ENCODE measurements at places on chromosomes 13 and 19.

- DNase-seq = no peak
These were observed 4.4 kb upstream of the MYO16 start for GRCh38 chr13:108624979-108625378.

GRCh38 chr19:782185-782877 lies 14.9 kb upstream of the PTBP1 start:
- DNase-seq = peak; percentile 79

DNA sequence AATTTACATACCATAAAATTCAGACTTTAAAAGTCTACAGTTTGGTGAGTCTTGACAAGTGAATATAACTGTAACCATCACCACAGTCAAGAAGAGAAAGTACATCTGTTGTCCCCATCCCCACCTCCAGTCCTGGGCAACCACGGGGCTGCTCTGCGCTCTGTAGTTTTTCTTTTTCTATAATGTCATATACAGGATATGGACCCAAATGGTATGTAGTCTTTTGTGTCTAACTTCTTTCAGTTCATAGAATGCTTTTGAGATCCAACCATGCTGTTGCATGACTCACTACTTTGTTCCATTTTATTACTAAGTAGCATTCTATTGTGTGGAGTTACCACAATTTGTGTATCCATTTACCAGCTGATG lies 103.9 kb downstream of the DOCK9 start:
- DNase-seq = no peak

- DNase-seq = no peak
These were observed 113.5 kb downstream of the COG6 start for GRCh38 chr13:39768962-39769361.

GRCh38 chr19:7985481-7985911 lies 19.9 kb downstream of the ELAVL1 start:
- DNase-seq = no peak

- DNase-seq = peak; percentile 15
These were observed 118.8 kb downstream of the VWA8 start for GRCh38 chr13:41842036-41842620.

- no peak for DNase-seq
These were observed 162.7 kb downstream of the TBC1D4 start for GRCh38 chr13:75319254-75319653.

- DNase-seq = peak; percentile 55
These were observed 3.7 kb upstream of the CSNK1A1L start for GRCh38 chr13:37109051-37109678.

DNA sequence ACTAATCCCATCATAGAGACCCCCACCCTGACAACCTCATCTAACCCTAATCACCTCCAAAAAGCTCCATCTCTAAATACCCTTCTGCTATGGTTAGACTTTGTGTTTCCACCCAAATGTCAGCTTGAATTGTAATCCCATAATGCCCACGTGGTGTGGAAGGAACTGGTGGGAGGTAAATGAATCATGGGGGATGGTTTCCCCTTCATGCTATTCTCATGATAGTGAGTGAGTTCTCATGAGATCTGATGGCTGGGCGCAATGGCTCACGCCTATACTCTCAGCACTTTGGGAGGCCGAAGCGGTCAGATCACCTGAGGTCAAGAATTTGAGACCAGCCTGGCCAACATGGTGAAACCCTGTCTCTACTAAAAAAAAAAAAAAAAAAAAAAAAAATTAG lies 2.6 kb downstream of the VMAC start:
- DNase-seq = no peak

GRCh38 chr19:3108775-3109174 lies 14.6 kb downstream of the GNA11 start:
- peak; percentile 67 for DNase-seq

DNA sequence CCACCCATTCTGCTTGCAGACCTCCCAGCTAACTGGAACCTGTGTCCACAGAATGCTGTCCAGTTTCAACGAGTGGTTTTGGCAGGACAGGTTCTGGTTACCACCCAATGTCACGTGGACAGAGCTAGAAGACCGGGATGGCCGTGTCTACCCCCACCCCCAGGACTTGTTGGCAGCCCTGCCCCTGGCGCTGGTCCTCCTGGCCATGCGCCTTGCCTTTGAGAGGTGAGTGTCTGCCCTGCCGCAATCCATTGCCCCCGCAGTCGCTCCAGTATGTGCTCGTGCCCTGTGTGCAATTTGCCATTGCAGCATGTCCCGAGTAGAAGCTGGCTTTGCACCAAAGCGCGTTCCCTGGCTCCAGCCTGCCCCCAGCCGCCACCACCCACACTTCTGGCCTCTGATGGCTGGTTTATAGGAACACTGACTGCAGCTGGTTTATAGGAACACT lies 41.9 kb downstream of the CERS4 start:
- peak; percentile 69 for DNase-seq

DNA sequence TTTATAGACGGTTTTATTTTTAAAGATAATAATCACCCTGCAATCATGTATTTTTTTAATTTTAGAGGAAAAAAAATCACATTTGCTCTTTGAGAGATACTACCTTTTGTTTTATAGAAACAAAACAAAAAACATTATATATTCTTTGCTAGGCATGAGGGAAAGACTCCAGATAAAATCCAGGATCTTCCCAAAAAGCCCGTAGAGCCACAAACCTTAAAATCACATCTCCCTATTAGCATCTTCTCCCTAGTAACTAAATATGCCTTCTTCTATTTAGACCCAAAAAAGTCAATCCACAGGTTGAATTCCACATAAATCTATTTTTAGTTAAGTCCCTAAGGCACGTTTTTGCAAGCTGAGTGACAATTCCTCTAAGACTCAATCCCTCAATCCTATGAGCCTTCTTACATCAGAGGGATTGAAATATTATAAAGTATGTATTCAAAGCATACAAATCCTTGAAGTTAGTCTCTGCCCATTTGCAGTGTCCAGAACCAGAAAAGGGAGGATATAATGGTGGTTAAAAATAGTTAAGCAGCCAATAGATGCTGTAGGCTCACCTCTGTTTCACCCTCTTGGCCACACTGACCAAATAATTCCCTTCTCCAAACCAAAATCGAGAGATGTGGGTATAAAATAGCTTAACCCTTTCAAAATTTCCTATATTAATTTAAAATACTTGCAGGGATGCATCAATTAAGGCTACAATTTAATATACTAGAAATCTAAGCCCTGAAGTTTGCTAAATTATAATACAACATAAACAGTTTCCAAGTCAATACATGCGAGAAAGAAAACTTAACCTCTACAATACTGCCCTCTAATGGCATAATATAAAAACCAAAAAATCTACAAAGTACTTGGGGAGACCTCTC lies 64.0 kb downstream of the SERP2 start:
- DNase-seq = peak; percentile 61

- no peak for DNase-seq
These were observed 396 bp downstream of the RTN2 start for GRCh38 chr19:45496349-45496953.

- no peak for DNase-seq
These were observed 3.6 kb downstream of the ADGRE1 start for GRCh38 chr19:6890938-6891337.

GRCh38 chr13:34411177-34411576 lies 530.9 kb upstream of the NBEA start:
- no peak for DNase-seq

- DNase-seq = no peak
These were observed 21.2 kb downstream of the HNRNPM start for GRCh38 chr19:8466018-8466417.

GRCh38 chr13:50158385-50159165 lies 143.3 kb downstream of the KCNRG start:
- DNase-seq = no peak

DNA sequence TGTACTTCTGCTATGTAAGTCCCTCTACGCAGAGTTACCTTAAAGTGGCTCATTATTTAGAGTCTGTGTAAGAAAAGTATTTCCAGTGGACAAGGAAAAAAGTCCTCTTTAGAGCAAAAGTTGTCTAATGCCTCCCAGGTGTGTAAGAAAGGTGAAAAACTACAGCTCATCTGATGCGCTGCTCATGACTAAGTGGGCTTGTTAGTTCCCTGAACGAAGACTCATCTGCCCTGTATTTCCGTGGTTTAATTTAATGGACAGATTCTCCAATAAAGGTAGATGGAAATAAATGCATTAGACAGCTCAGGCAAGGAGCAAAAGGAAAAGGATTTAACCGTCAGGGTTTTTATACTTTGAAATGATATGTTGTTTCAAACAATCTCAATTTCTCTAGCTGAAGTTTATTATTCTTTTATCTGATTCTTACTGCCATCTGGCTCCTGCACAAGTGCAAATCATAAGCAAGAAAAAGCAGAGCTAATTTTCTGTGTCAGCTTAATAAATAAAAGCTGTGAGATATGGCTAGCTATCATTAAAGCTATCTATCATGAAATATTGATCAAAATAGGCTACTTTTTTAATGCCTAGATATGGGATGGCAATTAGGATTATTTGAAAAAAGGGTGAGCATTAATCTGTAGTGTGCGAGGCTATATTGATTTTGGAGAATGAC lies 73.7 kb upstream of the PCDH9 start:
- no peak for DNase-seq

GRCh38 chr19:54387991-54388801 lies 23.5 kb upstream of the LAIR1 start:
- DNase-seq = no peak

DNA sequence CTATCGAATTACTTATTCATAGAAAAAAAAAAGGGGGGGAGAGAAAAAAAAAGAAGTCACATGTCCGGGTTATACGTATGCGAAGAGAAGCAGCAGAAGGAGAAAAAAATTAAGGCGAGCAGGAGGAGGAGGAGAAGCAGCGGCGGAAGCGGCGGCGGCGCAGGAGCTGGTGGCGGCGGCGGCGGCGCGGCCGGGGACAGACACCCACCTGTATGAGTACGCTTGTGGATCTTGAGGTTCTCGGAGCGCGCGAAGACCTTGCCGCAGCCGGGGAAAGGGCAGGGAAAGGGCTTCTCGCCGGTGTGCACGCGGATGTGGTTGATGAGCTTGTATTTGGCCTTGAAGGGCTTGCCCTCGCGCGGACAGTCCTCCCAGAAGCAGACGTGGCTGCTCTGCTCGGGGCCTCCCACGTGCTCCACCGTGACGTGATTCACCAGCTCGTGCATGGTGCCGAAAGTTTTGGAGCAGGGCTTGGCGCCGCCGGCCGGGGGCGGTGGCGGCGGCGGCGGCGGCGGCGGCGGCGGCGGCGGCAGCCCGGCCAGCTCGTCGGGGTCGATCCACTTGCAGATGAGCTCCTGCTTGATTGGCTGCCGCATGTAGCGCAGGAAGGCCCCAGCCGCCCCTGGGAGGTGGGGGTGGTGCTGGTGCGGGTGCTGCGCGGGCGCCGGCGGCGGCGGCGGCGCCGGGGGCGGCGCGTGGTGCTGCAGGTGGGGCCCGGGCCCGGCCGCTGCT lies 1.5 kb downstream of the ZIC5 start:
- DNase-seq = no peak

DNA sequence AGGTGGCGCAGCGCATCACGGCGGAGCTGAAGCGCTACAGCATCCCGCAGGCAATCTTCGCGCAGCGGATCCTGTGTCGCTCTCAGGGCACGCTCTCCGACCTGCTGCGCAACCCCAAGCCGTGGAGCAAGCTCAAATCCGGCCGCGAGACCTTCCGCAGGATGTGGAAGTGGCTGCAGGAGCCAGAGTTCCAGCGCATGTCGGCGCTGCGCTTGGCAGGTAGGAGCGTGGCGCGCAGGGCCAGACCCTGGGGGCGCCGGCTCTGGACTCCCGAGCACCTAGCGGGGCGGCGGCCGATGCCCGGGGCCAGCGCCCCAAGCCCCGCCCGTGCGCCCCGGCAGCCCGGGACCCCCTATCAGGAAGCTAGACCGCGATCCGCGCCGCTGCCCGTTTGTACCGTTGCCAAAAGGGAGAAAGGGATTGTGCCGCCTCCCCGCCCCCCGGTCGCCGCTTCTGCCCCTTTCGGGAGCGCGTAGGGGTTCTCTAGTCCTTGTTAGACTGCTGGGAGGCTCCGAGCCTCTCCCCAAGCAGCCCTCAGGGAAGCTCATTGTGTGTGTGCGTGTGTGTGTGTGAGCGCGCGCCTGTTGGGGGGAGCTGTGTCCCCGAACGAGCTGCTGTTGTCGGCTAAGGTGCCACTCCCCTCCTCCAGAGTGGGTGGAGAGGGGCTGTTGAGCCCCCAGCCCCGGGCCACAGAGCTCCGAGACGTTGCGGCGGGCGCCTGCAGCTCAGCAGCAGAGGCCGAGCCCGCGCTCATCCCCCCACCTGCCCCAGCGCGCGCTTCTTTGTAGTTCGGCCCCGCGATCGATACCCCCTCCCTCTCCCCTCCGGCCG lies 1.5 kb downstream of the ONECUT3 start:
- DNase-seq = no peak

DNA sequence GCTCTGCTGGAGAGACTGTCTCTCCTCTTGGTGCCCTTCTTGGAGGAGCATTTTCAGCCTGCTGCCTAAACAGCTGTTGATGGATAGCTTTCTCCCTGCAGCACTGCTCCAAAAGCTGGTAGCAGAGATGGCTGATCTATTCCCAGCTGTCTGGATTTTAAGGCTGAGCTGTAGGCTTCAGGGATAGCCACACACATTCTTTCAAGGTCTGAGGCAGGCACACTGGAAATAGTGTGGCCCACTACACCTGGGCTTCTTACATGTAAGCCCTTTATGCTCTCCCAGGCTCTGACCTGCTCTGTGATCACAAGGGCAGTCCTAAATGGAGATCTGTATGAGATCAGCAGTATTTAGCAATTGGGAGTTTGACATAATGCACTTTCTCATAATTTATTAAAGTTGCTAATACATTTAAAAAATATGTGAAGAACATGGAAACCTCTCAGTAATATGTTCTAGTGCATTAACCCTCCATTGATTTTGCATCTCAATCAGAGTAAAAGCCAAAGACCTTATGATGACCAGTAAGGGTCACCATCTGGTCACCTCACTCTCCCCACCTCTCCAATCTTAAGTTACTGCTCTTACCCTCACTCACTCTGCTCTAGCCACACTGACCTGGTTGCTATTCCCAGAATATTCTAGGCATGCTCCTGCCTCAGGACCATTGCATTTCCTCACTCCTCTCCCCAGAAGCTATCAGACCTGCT lies 91.6 kb downstream of the MBNL2 start:
- no peak for DNase-seq

GRCh38 chr13:19769854-19770253 lies 12.9 kb downstream of the PSPC1 start:
- DNase-seq = no peak

DNA sequence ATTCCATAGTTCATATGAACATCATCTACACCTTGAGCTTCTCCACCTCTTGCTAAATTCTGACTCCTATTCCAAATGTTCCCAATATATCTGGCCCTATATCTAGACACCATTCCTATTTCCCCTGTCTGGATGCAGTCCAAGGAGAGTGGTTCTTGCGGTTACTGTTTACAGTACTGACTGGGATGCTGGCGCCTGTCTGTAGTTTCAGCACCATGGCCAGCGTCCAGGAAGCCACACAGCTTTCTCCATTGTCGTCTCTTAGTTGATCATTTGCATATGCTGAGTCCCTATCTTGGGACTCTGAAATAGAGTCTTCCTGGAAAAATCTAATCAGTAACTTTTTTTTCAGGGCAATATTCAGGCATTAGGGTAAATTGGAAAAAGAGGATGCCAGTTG lies 14.9 kb downstream of the LAIR2 start:
- peak; percentile 77 for DNase-seq

DNA sequence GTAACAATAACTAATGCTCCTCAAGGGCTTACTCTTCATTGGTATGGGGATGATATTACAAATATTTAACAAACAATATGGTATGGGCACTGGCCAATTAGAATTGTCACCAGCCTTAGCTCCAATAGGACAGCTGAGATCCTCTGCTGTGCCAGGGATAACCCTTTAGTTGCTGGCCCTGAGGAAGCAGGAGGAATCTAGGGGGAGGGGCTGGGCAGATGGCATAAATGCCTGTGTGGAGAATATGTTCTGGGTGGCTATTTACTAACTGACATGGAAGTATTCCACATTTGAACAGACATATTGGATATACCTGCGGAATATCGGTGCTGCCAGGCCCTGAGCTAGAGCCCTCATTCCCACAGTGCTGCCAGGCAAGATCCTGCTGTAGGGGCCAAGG lies 16.6 kb upstream of the LRCH1 start:
- no peak for DNase-seq
